ENCODE measurements at places on chromosomes 12 and 14.

DNA sequence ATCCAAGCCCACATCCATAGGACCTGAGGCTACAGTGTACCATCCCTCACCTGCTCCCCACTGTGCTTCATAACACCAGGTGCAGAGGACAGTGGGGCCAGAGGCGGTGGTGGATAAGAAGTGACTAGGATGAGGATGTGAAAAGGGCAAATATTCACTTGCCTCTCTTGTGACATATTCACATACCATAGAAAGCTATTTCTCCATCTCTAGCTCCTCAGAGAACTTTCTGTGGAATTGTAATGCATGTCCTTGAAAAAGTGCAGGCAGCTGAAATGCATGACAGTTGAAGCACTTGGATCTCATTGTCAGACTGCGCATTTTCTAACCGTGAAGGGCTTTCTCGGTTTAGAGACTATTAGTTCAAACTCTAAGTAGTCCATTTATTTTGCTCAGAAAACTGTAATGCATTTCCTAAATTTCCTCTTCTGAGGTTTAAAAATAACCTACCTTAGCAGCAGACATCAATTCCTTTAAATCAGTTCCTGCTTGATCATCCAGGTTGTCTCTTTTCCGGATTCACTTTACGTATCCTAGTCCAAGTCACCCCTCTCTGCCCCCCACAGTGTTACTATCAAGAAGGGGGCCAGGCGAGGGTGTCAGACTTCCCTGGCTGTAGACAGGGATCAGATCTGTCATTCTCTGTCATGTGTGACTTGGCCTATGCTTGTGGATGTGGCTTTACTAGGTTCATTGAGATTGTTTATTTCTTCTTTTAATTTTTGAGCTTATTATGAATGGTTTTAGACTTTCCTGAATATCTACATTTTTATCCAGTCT, 984.0 kb upstream of the TMEM132C start:
- no peak for DNase-seq

DNA sequence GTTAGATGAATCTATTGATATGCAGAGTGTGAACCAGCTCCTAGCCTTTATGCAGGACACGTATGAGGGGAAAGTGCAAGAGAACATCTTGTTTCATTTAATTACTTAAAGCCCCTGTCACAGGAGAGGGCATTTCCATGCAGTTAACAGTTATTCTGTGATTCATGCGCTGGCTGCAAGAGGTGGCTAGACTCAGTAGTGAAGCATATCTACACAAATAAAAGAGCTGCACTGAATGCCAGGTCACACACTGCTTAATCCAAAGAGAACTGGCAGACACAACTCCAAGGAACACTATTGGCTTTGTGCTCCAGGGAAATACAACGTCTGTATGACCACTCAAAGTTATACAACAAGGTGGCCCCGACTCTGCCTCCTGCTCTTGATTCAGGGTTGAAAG, 394.1 kb downstream of the C12orf75 start:
- no peak for DNase-seq

- DNase-seq = no peak
Observed at GRCh38 chr14:90726656-90727055, 89.6 kb downstream of the TTC7B start.

DNA sequence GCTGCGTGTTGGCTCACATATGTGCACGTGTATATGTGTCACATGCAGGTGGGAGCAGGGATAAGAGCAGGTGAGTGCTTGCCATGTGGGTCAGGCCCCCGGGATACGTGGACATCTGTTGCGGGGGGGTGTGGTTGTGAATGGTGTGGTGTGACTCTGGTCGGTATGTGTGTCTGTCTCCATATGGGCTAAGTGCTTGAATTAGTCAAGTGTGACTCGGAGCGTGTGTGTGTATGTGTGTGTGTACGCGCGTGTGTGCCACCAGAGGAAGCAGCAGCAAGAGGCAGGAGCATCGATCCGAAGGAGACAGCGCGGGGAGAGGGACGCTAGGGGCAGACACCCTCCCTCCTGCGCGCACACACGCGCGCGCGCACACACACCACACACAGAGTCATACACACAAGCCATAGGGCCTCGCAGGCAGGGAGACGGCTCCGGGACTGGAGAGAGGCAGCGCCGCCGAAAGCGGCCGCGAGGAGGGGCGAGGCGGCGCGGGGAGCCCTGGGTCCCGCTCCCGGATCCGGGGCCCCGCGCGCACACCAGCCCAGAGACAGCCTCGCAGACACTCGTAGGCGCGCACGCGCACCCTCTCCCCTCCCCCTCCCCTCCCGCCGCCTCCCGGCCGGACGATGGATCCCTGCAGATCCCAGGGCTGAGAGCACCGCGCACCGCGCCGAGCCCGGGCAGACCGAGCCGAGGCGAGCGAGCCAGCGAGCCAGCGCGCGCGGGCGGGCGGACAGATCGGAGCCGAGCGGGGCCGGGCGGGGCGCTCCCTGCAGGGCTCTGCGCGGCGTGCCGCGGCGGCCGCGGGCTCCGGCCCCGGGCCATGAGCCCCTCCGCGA, at the start of gene ASIC1:
TSS of gene ASIC1 (plus strand) at position 597 of the 842 bp plus-strand sequence. CDS start 1,171 bp downstream, outside the sequence.
- peak; percentile 72 for DNase-seq

GRCh38 chr12:96719660-96720362, 187.2 kb upstream of the NEDD1 start:
- DNase-seq = no peak

GRCh38 chr12:54386403-54387113, 2.0 kb upstream of the ZNF385A start:
- no peak for DNase-seq

GRCh38 chr12:38508246-38508645, 191.7 kb downstream of the ALG10B start:
- no peak for DNase-seq

DNA sequence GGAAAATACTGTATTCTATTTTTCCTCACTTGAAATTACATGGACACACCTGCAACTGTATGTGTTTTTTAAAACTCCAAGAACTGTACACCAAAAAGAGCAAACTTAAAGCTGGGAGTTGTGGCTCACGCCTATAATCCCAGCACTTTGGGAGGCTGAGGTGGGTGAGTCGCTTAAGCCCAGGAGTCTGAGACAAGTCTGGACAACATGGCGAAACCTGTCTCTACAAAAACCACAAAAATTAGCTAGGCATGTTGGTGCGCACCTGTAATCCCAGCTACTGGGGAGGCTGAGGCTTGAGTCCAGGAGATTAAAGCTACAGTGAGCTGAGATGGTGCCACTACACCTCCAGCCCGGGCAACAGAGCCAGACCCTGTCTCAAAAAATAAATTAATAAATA, 95.9 kb downstream of the SINHCAF start:
- no peak for DNase-seq

DNA sequence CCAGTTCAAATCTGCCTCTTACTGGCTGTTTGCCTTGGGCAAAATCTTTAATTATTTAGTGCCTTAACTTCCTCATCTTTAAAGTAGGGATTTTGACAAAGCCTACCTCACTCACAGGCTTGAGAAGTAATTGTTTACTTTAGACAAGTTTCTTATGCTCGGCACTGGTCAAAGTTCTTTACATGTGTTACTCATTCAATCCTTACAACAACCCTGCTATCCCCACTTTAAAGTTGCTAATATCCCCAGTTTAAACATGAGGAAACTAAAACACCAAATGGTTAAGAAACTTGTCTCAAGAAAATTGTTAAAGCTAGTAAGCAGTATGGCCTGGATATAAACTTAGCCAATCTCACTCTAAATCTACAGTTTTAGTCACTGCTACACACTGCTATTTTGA, 204.0 kb upstream of the AVPR1A start:
- no peak for DNase-seq

- no peak for DNase-seq
Observed at GRCh38 chr14:95689441-95689840, 3.2 kb downstream of the TCL1B start.

- DNase-seq = no peak
Observed at GRCh38 chr14:30267141-30267540, 291.8 kb upstream of the G2E3 start.

GRCh38 chr14:104956290-104956890, 21.8 kb downstream of the AHNAK2 start:
- no peak for DNase-seq

DNA sequence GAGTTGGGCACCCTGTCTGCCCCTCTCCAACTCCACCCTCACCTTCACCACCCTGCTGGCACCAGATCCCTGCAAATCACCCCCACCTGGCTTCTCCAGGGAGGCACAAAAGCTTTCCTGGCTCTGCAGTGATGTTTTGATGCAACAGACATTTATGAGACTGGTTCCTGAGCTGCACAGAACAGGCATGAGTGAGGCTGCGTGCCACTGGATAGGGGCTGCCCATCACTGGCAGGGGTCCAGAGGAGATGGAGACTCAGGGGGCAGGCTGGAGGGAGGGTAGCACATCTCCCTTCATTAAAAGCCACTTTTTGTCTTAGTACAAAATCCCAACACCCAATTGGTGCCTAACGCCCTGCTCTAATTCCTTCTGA, 17.3 kb upstream of the ZDHHC22 start:
- DNase-seq = no peak

GRCh38 chr12:6752167-6752920, 597 bp downstream of the MLF2 start:
- peak; percentile 71 for DNase-seq

- DNase-seq = no peak
Observed at GRCh38 chr12:47813511-47814196, 6.0 kb downstream of the HDAC7 start.

DNA sequence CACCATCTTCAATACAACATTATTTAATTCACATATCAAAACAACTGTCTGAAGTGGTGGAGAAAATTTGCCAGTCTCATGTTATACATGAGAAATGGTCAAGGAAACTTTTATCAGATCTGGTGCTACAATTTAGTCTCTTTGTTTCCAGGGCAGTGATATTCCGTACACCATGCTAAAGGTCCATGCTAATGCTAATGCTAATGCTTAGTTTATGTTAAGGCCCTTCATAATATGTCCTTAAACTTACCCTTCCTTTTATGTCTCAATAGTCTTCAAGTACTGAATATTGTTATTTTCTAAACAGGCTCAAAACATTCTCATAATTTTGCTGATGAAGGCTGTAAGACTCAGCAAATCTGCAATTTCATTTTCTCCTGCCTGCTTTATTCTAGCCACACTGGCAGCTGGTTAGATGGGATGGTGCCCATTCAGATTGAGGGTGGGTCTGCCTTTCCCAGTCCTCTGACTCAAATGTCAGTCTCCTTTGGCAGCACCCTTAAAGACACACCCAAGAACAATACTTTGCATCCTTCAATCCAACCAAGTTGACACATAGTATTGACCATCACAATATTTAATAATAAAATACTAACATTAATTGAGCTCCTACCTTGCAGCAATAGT, 59.8 kb downstream of the TMEM117 start:
- DNase-seq = no peak

DNA sequence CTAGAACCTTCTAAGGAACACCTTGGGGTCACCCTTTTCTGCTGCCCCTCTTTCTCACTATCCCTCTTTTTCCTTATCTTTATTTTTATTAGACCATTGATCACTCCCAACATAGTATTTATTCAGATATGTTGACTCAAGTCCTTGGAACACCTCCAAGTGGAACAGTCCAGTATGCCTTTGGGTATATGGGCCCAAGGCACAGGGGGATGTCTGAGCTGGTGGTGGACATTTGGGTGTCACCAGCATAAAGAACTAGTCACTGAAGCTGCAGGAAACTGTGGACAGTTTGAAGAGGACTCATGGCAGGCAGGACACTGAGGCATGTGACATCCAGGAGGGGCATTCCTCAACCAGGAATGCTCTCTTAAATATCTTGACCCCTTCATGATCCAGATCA, 105.6 kb downstream of the VEZT start:
- no peak for DNase-seq

DNA sequence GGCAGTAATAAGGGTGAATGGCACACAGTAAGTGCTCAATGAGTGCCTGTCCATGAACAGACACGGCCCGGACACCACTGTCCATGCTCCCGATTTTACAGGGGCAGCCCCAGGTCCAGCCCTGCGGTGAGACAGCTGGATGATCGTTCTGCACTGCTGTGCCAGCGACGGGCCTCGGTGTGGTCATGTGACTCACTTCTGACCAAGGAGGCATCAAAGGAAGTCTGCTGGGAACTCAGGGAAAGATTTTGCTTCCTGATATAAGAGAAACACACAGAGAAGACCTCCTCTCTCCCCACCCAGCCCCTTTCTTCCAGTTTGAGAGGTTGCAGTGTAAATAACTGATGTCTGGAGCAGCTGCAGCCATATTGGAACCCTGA, 126.6 kb downstream of the SCARB1 start:
- DNase-seq = no peak

GRCh38 chr14:23513818-23514643, 37.5 kb downstream of the ZFHX2 start:
- no peak for DNase-seq

- DNase-seq = no peak
Observed at GRCh38 chr14:102418169-102418852, 55.6 kb downstream of the TECPR2 start.

- no peak for DNase-seq
Observed at GRCh38 chr14:43169722-43170121, 1337.4 kb downstream of the FSCB start.

DNA sequence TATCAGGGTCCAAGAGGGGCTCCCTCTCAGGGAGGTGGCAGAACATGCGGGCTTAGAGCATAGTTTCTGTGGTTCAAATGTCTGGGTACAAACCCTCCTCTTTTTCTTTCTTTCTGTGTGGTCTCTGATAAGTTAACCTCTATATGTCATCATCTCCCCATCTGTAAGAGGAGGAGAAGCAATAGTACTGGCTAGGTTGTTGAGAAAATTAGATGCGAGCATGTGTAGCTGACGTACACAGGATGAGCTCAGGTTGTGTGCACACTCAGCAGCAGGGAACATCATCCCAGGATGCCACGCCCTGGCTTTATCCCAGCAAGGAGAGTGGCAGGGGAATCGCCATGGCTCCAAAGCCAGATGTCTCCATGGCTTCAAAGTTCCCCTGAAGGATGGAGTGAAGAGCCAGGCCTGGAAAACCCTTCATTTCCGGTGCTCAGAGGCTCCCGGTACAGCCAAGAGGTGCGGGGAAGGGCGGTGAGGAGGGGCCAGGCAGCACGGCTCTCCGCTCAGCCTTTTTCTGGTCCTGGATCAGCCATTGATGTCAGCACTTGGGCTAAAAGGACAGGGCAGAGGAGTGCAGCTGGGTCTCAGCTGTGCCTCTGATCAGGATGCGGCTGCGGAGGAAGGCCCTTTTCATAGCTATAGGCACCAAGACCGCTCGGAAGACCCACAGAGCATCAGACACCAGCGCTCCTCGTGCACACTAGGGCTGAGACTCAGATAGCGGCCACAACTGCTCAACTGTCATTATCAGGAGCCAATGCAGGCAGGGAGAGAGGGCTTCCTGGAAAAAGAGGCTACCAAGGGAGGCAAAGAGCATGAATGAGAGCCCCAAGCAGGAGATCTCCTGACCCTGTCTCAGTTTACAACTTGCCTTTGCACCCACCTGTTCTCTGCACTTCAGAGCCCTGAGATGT, 41.5 kb downstream of the ARL6IP4 start:
- DNase-seq = no peak

- no peak for DNase-seq
Observed at GRCh38 chr12:59699421-59700152, 103.8 kb downstream of the SLC16A7 start.
